NCI-H2081 treated with DMSO at 0.1 percent for 48 hours (cell line): ENCODE measurements at places on chromosomes 16 and 17.

GRCh38 chr16:50298591-50299507 lies 32.5 kb downstream of the ADCY7 start:
- DNase-seq = no peak

DNA sequence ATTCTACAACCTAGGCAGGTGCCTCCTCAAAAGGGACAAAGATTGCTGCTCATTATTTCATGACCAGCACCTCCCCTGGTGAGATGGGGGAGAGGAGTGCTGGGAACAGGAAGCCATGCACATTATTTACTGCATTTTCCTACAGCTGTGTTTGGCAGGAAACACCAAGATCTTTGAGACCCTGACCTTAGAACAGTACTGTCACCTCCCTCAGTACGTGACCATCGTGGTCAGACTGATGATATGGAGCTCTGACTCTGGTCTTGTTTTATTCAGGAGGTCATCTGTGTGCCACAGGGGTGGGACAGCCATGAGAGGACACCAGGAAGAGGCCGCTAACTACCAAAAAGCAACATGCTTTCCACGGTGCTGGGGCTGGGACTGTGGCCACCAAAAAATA lies 37.4 kb downstream of the USP22 start:
- no peak for DNase-seq

- no peak for DNase-seq
Observed at GRCh38 chr17:78210111-78210510, 3.9 kb upstream of the BIRC5 start.

- DNase-seq = no peak
Observed at GRCh38 chr17:44745301-44745700, 13.5 kb upstream of the ADAM11 start.

DNA sequence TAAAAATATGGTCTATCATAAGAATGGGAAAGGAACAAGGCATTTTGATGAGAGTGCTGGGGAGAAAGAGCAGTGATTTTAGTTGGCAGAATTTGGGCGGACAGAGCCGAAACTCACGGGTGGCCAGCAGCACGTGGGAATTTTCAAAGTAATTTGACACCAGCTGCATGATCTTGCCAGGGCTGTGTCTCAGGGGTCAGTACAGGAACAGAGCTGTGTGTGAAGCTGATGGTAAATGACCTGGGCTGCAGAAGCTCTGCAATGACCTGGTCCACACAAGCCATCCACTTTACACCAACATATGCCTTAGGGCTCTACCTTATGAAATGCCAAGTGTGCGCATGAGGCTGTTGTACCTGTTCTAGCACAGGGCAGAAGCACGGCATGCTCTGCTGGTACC lies 112.0 kb downstream of the ZFHX3 start:
- no peak for DNase-seq

DNA sequence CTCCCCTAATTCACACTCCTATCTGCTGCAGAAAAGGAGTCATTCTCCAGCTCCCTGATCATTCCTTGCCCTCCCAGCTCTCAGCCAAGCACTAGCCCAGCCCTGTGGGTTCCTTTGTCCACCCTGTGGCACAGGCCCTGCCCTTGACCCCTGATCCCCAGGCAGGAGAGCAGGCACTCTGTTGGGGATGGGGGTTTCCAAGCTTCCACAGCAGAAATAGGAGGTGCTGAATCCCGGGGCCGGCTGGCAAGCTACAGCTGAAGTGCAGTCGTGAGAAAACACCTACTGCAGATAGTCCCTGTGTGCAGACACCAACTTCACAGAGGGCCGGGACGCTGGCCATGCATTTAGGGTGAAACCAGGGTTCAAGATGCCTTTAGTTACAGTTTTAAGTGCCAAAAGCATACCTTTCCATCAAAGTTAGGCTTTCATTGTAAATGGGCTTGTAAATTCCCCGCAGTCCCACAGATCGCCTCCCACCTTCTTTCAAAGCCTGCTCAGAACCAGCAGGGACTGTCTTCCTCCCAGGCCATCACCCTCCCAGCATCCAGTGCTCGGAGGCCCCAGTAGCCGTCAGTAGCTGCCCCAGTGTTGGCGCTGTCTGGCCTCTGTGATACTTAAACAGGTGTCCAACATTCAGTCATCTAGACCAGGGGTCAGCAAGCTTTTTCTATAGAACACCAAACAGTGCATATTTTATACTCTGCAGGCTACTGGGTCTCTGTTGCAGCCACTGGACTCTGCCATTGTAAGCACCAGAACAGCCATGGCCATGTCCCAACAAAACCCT lies 10.6 kb downstream of the CPSF4L start:
- no peak for DNase-seq
